A549 treated with CpdA at 1 μM for 4 hours (cell line): ENCODE measurements at places on chromosomes 3 and 15. TPM values are rescaled to one million over a fixed set of nuclear protein-coding genes. Genes with fewer than 3 reads are reported as not detected.

HYAL1 gene
- total RNA-seq: 0.31 to 0.48 TPM (median 0.38 TPM) in 5 replicates

CHRM5 gene
- 0.01 to 0.02 TPM in 2 of 5 replicates, not detected in the others for total RNA-seq

SLC24A5 gene
- total RNA-seq: not detected in 5 replicates

ADGRG7 gene
- not detected in 5 replicates for total RNA-seq

CHST14 gene
- total RNA-seq: 15.1 to 21.7 TPM (median 19.6 TPM) in 5 replicates

NRG4 gene
- total RNA-seq: 0.73 to 2.2 TPM (median 1.4 TPM) in 5 replicates

SLC22A14 gene
- total RNA-seq: 0.06 to 0.10 TPM in 2 of 5 replicates, not detected in the others

CLK3 gene
- total RNA-seq: 39.1 to 43.7 TPM (median 40.5 TPM) in 5 replicates
